ENCODE measurements at places on chromosomes 6 and 20.
A peak's percentile ranks its signal among the peaks of the same experiment; 100 is the strongest.

GRCh38 chr6:122845916-122846612 lies 57.0 kb downstream of the SMPDL3A start:
- DNase-seq = peak; percentile 44

GRCh38 chr6:87274660-87275274 lies 47.6 kb upstream of the SMIM8 start:
- DNase-seq = peak; percentile 73

DNA sequence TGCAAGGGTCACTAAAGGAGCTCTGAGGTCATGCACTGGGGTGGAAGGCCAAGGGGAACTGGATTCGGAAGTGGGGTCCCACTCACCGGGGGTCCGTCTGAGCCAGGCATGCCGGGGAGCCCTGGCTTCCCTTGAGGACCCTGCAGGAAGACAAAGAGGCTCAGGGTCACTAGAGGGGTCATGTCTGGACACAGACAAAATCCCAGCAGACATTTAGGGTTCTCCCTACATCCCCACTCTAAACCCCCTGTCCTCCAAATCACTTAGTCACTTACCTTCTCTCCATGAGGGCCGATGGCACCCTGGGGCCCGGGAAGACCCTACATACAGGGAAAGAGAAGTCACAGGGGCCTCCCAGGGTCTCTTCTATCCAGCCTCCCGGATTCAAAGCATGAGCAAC lies 15.4 kb downstream of the COL11A2 start:
- DNase-seq = no peak

- DNase-seq = no peak
Measured at GRCh38 chr6:95596021-95596420, 18.7 kb downstream of the MANEA start.

DNA sequence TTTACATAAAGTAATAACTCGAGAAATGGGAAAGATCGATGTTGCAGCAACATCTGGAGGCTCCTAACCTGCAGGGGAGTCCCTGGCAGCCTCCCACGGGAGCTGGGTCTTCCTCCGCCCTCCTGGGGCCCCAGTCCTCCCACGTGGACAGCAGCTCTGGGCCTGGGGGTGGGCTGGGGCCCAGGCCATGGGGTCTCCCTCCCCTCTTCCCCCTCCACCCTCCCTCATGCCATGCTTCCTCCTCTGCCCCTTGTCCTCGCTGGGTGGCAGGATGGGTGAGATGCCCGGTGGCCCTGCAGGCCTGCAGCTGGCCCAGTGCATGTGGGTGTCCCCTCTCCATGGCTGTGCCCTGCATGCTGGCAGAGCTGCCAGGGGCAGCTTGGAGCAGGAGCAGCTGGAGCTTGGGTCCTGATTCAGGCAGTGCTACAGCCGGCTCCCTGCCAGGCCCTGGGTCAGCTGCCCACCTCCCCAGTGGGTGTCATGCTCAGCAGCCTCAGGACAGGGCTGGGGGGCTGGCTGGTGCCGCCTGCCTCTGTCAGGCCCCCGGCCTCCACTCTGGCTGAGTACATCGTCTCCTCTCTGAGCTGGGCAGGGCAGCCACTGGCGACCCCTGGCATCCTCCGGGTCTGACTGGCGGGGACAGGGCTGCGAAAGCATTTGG lies 48.9 kb upstream of the BHLHE23 start:
- DNase-seq = no peak

GRCh38 chr20:38246357-38247165 lies 14.0 kb downstream of the KIAA1755 start:
- DNase-seq = peak; percentile 89

DNA sequence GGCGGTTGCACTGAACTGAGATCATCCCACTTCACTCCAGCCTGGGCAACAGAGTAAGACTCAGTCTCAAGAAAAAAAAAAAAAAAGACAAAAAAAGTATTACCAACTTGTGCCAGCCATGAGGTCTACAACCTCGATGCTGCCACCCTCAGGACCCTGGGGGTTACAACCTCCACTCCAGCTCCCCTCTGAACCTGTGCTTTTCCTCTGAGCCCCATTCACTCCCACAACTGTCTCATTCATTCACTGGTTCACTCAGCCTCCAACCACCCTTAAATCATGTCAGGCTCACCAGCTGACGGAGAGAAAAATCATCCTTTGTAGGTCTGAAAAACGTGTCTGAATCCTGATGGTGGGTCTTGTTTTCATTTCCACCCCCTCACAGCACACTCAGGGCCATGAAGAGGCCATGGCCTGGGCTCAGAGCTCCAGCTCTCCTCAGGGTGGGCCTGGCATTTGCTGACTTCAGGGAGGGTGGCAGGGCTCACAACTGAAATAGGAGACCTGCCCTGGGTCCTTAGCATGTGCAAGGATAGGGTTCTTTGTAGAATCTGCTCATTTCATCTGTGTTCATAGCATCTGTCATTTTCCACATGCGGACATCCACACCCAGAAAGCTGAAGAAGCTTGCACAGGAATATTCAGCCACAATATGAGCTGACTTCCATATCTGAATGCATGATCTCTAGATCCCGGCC lies 1.9 kb upstream of the ULBP1 start:
- DNase-seq = no peak

DNA sequence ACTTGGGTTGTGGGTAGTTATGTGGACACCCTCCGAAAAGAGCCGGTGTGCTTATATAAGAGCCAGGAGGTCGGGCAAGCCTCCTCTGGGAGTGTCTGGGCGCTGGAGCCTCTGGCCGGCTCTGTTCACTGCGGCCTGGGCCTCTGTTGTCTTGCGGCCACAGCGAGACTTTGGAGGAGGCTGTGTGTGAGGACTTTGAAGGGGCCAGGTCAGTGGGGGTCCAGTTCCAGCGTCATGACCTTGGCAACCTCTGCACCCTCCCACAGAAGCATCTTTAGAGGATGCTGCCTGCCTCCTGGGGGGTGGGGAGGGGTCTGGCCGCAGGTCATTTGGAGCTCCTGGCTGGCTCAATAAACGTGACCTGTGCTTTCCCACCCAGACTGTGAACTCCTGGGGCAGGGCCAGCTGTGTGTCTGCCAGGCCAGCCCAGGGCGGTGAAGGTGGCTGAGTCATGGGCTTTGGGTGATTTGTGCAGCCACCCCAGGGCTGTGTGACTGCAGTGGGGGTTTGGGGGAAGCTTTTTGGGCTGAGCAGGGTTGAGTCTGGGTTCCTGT lies 1.2 kb downstream of the TCEA2 start:
- DNase-seq = peak; percentile 56
